ENCODE measurements at places on chromosomes 3 and 15.

DNA sequence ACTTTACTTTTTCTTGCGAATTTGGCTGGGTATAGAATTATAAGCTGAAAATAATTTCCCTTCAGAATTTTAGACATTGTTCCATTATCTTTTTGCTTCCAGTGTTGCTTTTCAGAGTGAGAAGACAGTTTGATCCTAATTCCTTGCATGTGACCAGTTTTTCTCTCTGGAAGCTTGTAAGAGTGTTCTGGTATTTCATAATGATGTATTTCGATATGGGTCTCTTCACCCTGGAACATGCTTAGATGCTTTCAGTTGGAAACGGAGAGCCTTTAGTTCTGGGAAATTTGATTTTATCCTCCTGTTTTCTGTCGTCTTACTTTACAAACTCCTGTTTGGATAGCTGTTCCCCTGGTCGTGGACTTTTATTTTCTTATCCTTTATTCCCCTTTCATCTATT is 13.9 kb downstream of the ALPK3 start:
- no peak overlapping the region for H3K27ac ChIP-seq
- H3K27me3 ChIP-seq = no peaks in the 10 kb centered on the region
- DNase-seq = no peak

- DNase-seq = no peak
- peaks cover 57% of the 10 kb centered on the region for H3K4me1 ChIP-seq
- H3K27me3 ChIP-seq = no peaks in the 10 kb centered on the region
- no peak overlapping the region for H3K4me3 ChIP-seq
- H3K27ac ChIP-seq = no peak overlapping the region
Observed at GRCh38 chr3:42088803-42089530, 2.2 kb upstream of the TRAK1 start.

DNA sequence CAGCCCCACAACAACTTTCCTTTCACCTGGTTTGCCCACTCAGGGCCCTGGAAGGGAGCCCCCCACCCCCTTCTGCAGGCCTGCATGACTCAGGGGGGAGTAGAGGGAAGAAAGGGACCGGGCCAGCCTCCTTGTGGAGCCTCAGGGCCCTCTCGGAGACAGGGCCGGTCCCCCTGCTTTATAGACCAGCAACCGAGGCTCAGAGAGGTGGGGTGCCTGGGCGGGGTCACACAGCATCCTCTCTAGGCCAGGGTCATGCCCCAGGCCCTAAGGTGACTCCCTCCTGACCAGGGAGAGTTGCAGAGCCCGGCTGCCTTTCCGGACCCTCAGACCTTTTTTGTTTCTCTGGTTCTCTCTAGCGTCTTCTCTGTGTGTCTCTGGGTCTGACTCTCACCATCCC is 211.3 kb downstream of the TBC1D2B start:
- H3K27ac ChIP-seq = no peak overlapping the region
- peak; percentile 82 for DNase-seq
- H3K4me1 ChIP-seq = peaks cover 22% of the 10 kb centered on the region
- no peaks in the 10 kb centered on the region for H3K27me3 ChIP-seq
- H3K4me3 ChIP-seq = no peak overlapping the region

DNA sequence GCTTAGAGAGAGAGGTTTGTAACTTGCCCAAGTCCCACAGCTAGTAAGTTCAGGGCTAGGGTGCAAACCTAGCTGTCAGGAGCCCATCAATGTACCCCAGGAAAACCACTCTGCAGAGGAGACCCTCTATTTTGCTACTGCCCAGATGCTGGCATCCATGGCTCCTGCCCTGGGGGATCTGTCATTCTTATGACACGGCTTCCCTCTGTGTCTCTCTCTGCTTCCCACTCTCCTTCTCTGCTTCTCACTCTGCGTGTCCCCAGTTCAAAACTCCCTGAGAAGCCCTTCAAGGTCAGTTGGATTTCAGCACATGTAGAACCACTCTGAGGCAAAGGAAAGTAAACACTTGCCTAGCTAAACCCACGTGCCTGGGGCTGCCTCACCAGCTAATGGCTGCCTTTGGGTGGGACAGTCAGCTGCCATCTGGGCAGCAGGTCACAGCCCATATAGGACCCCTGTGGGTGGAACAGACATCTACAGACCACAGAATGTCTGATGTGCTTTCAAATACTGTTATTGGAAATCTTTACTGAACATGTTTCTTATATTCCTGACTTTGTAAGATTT is 29.4 kb upstream of the SLCO2A1 start:
- H3K36me3 ChIP-seq = no peaks in the 10 kb centered on the region
- peak overlapping the region; percentile 18 for H3K27ac ChIP-seq
- peaks cover 33% of the 10 kb centered on the region for H3K4me1 ChIP-seq
- no peak overlapping the region for H3K4me3 ChIP-seq
- no peaks in the 10 kb centered on the region for H3K27me3 ChIP-seq

Measured in chondrocyte (in vitro differentiated cells).